ENCODE measurements at places on chromosomes 7 and 10.
A peak's percentile ranks its signal among the peaks of the same experiment; 100 is the strongest.

DNA sequence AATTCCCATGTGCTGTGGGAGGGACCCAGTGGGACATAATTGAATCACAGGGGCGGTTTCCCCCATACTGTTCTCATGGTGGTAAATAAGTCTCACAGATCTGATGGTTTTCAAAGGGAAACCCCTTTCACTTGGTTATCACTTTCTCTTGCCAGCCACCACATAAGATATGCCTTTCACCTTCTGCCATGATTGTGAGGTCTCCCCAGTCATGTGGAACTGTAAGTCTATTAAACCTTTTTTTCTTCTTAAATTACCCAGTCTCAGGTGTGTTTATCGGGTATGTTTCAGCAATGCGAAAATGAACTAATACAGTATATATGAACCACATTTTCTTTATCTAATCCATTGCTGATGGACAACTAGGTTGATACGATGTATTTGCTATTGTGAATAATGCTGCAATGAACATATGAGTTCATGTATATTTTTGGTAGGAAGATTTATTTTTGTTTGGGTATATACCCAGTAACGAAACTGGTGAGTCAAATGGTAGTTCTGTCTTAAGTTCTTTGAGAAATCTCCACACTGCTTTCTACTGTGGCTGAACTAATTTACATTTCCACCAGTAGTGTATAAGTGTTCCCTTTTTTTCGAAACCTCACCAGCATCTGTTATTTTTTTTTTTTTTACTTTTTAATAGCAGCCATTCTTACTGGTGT, 70.0 kb upstream of the HGF start:
- peak; percentile 70 for DNase-seq

GRCh38 chr7:101712652-101713051, 83.6 kb upstream of the MYL10 start:
- no peak for DNase-seq

DNA sequence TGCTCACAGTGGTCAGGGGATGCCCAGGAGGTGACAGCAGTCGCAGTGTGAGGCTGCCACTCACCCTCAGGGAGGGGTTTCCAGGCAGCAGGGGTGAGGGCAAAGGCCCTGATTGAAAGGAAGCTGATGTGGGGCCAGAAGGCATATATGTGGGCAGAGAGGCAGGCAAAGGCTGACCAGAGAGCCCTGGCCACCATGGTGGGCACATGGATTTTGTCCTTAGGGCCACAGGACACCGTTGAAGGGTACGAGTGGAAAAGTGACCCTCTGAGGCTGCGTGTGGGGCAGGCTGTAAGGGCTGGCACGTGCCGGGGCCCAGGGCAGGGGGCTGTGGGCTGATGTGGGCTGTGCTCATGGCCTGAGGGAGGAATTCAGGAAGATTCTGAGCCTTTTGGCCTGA, 57.5 kb upstream of the ZNF32 start:
- no peak for DNase-seq

DNA sequence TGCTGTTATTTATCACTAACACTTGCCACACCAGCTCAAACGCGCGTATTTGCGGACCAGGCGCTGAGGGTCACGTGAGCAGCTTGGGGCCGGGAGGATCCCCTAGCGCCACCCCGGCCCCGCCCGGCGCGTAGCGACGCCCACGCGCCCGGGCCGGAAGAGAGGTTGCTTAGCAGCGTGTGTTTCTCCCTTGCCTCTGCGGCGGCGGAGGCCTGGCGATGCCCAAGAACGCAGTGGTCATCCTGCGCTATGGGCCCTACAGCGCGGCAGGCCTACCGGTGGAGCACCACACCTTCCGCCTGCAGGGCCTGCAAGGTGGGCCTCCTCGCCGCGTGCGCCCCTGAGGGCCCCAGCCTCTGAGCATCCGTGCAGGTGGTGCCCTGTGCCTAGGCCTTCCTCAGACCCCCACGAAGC, at the start of gene C10orf53:
Gene C10orf53, plus strand, starts transcription at position 172 of the 414 bp plus-strand sequence. Its CDS starts 47 bp downstream, at position 219.
- DNase-seq: peak; percentile 53

GRCh38 chr7:131493581-131493980, 62.8 kb downstream of the PODXL start:
- DNase-seq: no peak

Measured in suppressor macrophage treated with lipopolysaccharide for 1 hour (primary cell).